Hematopoietic multipotent progenitor cell treated with erythropoietin and hydrocortisone succinate and interleukin-3 and kit ligand, for 6 days (in vitro differentiated cells): ENCODE measurements at places on chromosomes 2 and 18.

GRCh38 chr18:10265560-10266333 lies 188.7 kb upstream of the APCDD1 start:
- DNase-seq: peak; percentile 35

- DNase-seq: peak; percentile 9
Observed at GRCh38 chr2:108612153-108612513, 77.9 kb downstream of the LIMS1 start.

GRCh38 chr2:235654103-235654813 lies 160.4 kb downstream of the AGAP1 start:
- DNase-seq: no peak

GRCh38 chr2:134785659-134786430 lies 52.6 kb upstream of the ACMSD start:
- DNase-seq: no peak
